ENCODE measurements at places on chromosomes 2 and 18.

GRCh38 chr18:4400911-4401310 is 54.2 kb downstream of the DLGAP1 start:
- no peak for DNase-seq

GRCh38 chr2:170161516-170162270 is 16.3 kb upstream of the MYO3B start:
- no peak for DNase-seq

GRCh38 chr18:31617031-31617717 is 25.5 kb downstream of the TTR start:
- no peak for DNase-seq

DNA sequence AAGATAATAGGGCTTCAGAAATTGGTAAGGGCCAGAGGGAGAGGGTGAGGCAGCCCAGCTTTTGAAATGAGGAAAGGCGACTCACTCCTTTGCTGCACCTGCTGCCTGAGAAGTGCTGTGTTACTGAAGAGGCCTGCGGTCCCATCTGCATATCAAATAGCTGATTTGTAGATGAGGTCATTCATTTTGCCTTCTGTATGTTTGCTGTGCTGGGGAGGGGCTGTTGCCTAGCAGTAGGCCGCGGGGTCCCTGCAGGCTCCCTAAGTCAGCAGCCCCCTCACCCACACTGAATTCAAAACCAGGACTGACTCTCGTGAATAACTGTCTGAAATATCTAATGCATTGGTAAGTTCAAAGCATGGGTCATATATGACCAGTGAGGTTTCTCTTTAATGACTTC is 377.2 kb downstream of the SOX11 start:
- no peak for DNase-seq

- no peak for DNase-seq
Measured at GRCh38 chr2:172342078-172342477, 85.3 kb upstream of the ITGA6 start.

GRCh38 chr2:191019376-191019775 is 5.4 kb upstream of the STAT1 start:
- no peak for DNase-seq

GRCh38 chr2:221068123-221068522 is 504.0 kb downstream of the EPHA4 start:
- no peak for DNase-seq

DNA sequence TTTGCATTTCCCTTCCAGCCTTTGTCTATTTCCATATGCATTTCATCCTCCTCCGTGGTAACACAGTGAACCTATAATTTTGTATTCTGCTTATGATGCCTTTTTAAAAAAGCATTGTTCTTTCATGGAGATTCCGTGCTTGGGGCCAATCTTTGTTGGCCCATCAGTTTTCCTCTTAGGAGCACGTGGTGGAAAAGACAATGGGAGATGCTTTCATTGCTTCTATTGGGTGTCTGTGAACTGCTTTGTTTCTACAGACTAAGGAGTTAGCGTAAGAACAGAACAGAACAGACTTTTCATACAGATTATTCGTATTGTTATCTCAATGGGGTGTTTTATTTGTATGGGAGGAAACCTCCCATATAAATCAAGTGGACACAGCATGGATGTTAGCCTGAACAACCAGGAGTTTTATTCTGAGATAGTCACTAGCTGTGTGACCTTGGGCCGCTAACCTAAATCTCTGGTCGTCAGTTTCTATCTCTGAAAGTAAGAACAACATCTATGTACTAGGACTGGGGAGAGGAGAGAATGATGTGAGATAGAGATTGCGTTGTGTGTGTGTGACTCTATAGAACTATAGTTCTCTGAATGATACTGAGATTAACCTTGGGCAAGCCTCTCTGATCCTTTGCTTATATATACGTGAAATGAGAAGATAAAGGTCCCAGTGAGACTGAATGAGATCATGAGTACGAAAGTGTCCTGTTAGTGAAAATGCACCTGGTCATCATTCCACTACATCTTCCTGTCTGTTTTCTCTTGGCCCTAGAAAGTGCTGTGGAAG is 22.9 kb upstream of the YWHAQ start:
- no peak for DNase-seq

GRCh38 chr2:10435820-10436204 is 12.3 kb downstream of the ODC1 start:
- no peak for DNase-seq

- DNase-seq = no peak
Measured at GRCh38 chr2:106223347-106223746, 29.2 kb upstream of the UXS1 start.

- no peak for DNase-seq
Measured at GRCh38 chr2:68411397-68412126, 46.5 kb downstream of the PLEK start.

Measured in A172 (cell line).